ENCODE measurements at places on chromosomes 6 and 20. TPM values are rescaled to one million over a fixed set of nuclear protein-coding genes. Genes with fewer than 3 reads are reported as not detected.

EBF4 gene
- total RNA-seq: 1.6 TPM

- no peak for DNase-seq
Observed at GRCh38 chr6:40419377-40419776, 167.8 kb downstream of the LRFN2 start.

DNA sequence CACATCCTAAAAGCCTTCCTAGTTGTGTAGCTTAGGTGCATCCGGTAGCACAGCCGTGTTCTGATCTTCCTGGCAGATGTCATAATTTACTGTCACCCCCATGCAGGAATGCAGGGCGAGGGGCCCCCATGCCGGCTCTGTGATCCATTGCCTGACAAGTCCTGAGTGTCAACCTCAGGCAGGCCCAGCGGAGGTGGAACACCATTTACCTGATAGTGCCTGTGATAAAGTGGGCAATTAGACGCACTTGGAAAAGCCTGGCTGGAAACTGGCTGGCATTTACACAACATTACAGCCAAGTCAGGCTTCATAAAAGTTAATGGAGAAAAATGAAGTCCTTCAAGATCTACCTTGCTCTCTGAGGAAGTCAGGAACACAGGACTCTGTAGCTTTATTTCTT, 521.4 kb upstream of the JAG1 start:
- DNase-seq: no peak

SIRPG gene
- total RNA-seq: not detected

DNA sequence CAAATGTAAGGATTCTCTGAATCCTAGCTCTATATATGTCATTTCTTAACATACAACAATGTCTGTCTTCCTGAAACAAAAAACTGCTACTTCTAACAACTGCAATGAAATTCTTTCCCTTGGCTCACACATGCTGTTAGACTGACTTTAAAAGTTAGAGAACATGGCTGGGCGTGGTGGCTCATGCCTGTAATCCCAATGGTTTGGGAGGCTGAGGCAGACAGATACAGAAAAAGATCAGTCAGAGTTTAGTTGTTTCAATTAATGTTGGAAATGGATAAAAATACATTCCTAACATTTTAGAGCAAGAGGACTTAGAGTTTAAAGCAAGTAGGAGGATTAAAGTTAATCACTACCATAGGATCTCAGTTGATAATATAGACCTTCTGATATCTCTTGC, 28.7 kb upstream of the KIAA1586 start:
- DNase-seq: no peak

CDSN gene
- total RNA-seq: not detected

DNA sequence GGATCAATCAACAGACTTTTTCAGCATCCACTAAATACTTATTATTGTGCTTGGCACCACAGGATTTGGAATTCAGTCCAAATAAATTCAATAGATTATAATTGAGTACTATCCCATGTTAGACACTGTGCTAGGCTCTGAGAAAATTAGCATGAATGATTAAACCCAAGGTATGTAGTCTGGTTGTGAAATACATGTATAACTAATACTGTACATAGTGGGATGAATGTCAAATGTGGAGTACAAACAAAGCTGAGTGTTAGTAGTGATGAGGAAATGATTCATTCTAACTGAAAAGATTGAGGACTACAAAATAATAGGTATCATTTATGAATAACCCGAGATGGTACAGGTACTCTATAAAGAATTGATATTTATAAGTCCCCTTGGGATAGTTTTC, 111.9 kb upstream of the FLRT3 start:
- no peak for DNase-seq

DNA sequence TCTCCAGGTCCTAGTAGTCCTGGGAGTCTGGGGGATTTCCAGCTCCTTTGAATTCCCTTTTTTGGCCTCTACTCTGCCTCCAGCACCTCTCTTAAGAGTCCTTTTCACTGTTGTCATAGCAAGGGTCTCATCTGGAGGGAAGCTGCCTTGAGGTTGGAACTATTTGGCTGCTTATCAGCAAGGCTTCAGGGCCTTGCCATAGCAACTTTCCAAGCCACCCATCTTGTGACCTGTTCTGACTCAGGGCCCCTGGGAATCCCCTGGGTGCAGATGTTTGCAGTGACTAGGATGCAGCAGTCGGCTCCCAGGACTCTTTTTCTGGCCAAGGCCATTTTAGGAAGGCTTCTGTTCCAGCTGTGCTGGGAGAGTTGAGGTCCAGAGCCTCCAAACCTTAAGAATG, 12.4 kb downstream of the PKIG start:
- no peak for DNase-seq

DNA sequence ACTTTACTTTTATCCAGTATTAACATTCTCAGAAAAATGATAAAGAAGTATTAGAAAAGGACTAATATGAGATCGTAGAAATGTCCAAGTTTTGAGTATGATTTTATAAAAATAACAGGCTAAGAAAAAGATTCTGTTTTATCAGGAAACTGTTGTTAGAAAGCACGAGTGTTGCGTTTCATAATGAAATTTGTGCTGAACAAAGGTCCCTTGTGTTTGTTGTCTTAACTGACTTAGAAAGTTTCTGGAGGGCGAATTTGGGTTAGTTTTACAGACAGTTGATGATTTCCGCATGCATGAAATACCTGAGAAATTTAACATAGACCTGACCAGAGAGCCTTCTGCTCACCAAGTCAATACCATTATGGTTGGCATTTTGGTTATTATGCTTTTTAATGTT, 136.0 kb downstream of the FNDC1 start:
- DNase-seq: no peak

CFAP61 gene
- not detected for total RNA-seq

GRCh38 chr6:1987640-1988039, 257.8 kb downstream of the GMDS start:
- DNase-seq: no peak

DNA sequence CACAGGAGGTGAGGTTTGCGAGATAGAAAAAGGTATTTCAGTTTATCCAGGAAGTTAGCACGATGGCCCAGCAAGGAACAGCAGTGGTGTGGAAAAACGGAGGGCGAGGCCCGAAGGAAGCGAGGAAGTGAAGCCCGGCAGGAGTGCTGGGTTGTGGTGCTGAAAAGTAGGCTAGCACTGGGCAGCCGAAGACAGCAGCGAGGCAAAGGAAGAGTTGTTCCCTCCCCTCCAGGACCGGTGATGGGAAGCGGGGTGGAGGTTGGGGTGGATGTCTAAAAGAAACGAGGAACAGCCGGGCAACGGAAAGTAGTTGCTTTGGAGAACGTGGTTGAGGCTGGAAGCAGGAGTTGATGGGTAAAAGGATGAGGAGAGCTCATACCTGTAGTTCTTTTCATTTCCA, 1.4 kb downstream of the METTL24 start:
- DNase-seq: no peak

DNA sequence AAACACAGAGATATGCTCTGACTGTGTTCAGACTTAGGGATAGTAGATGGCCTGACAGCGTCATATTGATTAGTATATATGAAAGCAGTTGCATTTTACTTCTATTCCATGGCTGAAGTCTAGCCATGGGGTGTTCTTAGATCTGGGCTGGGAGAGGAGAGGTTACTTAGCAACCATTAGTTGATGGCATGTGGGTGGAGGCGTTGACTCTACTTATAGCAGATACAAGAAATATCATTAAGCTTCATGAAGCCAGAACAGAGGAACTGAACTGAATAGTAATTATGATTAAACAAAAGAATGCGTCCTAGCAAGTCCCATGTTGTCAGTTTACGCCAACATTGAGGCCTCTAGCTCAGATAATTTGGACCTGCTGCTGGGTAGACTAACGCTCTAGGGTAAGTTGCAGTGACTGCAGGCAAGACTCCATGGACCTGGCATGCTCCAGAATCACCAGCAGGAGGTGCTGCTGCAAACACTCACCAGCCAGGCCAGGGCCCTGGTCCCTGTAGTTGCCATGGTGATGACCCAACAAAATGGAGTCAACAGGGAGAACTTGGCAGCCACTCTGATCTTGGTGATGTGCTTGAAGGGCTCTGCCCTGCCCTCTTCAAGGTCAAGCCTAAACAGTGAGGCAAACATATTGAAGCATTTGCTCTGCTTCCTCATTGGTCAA, 477.3 kb downstream of the PREX1 start:
- no peak for DNase-seq

OTOR gene
- total RNA-seq: not detected

DNA sequence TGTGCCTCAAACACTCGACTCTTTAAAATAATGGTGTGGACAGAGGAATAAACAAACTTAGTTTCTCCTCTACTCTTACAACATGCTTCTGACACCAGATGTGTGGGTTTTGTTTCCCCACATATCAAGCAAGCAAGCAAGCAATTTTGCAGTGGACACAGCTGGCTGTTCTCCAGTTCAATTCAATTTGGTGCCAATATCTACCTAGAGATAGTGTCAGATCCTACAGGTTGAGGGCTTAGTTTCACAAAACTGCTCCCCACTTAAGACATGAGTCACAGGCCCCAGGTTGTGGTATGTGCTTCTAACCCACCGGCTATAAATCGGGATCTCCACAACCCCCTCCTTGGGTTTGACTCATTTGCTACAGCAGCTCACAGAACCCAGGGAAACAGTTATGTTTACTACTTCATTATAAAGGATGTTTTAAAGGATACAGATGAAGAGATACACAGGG, 131.4 kb upstream of the TRAF3IP2 start:
- no peak for DNase-seq

DNA sequence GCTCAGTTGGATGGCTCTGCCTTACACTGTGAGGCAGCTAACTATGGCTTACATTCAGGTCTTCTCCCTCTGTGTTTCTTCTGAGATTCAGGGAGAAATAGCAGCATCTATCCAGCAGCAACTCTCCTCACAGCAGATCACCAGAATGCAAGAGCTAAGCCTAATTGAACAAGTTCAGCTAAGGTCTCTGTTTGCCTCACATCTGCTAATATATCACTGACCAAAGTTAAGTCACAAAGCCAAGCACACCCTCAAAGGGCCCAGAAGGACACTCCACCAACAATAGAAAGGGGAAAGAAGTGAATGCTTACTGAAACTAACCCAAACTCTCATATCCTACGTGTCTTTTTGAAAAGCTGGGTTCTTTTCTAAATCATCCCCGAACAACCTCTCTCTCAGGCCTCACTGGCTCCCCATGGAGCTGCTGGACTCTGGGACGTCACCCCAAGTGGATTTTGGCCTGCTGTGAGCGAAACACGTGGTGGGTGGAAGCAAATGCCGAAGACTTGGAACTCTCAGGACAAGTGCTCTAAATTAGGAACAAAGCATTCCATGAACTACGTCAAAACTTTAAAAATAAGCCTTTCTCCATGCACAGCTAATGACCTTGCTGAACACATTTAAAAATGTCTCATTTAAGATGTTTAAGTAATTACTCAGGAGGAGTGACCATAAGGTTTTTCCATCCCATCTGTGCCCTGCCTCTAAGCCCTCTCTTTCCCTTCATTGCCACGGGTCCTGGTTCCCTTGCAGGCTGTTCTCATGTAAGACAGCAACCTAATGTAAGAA, 167.5 kb upstream of the PLCB4 start:
- no peak for DNase-seq

DNA sequence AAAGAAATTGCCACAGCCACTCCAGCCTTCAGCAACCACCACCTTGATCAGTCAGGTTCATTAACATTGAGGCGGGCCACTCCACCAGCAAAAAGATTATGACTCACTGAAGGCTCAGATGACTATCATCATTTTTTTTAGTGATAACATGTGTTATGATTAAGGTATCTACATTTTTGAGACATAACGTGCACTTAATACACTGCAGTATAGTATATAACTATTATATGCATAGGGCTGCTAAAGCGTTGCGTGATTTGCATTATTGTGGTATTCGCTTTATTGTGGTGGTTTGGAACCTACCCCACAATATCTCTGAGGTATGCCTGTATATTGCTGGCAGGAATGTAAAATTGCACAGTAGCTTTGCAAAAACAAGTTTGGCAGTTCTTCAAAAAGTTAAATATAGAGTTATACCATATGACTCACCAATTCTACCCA, 6.8 kb upstream of the RIPK1 start:
- no peak for DNase-seq

DNA sequence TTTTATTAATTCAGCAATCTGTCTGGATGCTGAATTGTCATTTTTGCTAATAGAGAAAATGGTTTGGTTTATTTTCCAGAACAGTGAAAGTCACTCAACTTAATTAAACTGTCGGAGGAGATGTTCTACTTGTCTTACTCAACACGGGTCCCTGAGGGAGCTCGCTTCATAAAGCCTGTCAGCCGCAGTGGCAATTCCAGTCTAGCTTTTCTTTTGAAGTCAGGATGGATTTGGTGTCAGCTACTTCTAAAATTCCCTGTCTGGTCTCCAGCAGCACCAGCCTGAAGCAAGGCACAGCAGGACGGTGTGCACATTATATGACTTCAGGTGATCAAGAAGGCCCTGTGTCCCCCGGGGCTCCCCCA, 261.5 kb downstream of the SLC24A3 start:
- no peak for DNase-seq

DNA sequence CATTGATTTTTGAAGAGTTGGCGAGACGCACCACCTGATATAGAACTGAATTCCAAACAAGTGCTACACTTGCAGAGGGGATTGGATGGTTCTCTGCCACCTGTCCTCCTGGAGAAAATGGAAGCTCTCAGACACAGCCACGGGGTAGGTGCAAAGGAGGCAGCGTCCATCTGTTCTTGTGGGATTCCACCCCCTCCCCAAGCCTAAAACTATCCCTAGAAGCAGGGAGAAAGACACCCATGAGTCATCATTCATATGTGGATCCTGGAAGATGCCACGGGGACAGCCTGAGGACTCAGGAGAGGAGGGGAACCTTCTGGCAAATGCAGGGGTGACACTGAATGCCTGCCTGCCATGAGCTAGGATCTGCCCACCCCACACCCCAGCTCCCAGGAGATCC, 171.3 kb upstream of the CST7 start:
- DNase-seq: no peak

NKAIN4 gene
- not detected for total RNA-seq

DNA sequence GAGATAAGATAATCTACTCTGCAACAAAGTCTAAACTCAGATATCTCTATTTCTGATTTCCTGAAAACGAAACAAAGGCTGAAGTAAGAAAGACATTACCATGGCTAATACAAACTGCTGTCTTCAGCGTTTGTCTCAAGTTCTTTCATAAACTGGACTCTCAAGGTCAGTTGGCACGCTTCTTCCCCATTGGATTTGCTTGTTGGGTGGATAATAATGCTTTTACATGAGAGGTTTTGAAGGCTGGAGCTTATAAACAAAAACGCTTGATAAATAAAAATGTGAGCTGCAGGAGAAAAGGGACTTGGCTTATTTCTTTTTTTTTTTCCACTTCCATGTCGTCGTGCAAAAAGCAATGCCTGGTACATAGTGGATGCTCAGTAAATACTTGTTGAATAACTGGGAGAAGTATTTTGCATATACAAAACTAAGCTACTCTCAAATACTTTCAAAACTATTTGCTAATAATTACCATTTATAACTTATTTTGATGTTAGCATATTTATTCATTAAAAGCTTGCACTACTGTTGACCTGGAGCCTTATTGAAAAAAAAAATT, 65.7 kb upstream of the EEF1A1 start:
- DNase-seq: no peak

GRCh38 chr20:50219600-50219999, 29.0 kb downstream of the CEBPB start:
- no peak for DNase-seq

GRCh38 chr6:95698271-95698670, 120.9 kb downstream of the MANEA start:
- DNase-seq: no peak

Data from activated B cell treated with CpG ODN at 0.5 μM for 24 hours (primary cell).